ENCODE measurements at places on chromosomes 5 and 9.

GRCh38 chr5:58259685-58260152 is 200.2 kb downstream of the PLK2 start:
- no peak for DNase-seq

DNA sequence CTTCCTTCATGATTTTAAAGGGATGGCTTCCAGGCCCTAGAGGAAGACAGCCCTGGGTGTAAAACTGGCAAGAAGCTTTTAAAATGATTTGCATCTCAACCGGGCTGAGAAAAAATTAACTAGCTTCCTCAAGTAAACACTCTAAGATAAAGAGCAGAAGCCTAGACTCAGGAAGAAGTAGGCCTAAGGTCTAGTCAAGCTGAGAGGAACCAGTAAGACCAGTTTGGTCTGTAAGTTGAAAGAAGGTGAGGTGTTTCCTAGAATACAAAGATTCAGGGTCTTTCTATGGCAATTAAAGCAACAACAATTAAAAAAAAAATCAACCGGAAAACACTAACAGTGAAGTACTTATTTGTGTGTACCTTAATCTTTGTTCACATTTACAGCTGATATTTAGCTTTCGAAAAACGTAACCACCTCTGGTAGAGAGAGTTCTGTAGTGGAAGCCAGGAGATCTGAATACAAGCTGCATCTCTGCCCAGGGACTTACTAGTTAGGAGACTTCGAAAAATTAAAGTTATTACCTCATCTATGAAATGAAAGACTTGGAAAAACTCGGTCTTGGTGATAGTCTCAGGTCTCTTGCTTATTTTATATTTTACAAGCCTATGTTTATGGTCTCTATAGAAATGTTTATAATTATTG is 75.7 kb downstream of the TUSC1 start:
- no peak for DNase-seq

DNA sequence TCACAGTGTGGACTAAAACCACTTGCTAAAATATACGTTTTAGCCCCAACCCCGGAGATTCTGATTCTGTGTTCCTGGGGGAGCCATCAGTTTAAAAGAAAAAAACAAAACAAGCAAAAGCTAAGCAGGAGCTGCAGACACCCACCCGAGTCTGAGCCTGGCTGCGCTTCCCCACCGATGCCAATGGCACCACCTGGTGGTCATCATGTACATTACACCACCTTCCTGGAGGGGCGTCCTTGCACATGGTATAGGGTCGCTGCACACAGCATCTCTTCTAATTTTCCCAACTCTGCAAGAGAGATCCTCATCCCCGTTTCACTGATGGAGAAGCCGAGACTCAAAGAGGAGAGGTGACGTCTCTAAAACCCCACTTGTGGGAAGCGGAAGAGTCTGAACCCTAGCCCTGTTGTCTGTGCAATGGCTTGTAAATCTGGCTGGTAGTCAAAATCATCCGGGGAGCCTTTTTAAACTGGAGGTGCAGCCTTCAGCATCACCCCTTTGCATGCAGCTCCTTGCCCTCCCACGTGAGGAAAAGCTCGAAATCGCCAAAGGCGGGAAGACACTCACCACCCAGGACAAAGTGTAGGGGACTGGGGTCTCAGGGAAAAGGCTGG is 23.1 kb upstream of the CNOT6 start:
- DNase-seq: peak; percentile 29

DNA sequence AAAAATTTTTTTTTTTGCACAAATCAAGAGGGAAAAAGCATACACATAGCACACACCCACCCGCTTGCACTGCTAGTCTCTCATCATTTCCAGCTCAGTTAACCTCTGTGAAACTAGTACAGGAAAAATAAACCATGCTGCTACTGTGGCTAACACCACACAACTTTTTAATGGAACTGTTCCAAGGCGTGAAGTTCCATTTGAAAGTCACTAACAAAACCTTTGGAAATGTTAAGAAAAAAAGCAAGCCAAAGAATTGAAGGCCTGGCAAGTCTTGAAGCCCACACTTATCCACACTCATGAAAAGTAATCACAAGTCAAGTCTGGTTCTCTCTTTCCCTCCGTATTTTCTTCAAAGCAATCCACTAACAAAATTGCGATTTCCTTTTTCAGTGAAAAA is 116.3 kb downstream of the FANCC start:
- DNase-seq: no peak

GRCh38 chr9:114925672-114926071 is 4.7 kb downstream of the TNFSF8 start:
- DNase-seq: no peak

- no peak for DNase-seq
Measured at GRCh38 chr9:121634329-121635261, 16.8 kb upstream of the DAB2IP start.

DNA sequence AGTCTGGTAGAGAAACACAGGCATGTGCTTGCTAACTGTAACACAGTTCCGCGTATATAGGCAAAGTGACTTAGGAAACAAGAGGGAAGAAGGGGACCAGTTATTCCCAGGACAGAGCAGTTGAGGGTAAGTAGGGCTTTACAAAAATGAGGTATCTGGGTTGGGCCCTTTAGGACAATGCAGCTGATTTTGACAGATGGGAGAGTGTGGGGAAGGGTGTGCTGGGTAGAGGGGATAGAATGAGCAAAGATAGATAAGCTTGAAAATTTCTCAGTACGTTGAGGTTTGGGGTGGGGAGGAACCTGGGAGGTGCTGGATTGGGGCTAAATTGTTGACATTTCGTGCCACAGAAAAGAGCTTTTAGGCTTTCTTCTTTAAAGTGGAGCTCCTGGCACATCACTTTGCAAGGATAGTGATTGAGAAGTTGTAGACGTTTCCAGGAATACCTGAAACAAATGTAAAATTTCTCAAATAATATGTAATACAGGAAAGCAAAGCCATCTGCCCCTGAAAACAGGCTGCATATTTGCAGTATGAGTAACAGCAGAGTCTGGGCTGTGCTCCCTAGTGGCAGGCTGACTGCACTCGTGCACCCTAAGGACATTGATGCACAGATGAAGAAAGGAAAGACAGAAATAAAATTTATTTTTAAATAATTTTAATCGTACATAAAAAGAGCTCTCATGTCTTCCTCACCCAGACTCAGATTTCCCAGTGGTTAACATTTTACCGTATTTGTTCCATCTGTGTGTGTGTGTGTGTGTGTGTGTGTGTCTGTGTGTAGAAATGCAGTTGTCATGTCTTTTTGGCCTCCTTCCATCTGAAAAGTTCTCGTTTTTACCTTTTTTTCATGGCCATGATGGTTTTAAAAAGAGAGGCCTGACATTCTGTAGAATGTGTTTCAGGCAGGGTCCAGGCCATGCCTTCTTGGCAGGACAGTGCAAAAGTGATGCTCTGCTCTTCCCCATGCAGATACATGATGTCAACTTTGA is 144.9 kb upstream of the DMRT1 start:
- no peak for DNase-seq

GRCh38 chr9:120544441-120544840 is 35.5 kb downstream of the CDK5RAP2 start:
- no peak for DNase-seq

DNA sequence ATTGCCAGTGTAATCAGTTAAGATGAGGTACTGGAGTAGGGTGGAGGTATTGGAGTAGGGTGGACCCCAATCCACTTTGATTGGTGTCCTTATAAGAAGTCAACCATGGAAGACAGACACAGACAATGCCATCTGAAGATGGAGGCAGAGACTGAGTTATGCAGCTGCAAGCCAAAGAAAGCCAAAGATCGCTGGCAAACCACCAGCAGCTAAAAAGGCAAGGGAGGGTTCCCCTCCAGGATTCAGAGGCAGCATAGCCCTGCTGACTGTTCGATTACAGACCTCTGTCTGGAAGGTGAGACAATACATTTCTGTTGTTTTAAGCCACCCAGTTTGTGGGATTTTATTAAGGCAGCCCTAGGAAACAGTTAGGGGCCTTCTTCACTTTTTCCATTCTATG is 30.5 kb upstream of the CKMT2 start:
- DNase-seq: no peak

DNA sequence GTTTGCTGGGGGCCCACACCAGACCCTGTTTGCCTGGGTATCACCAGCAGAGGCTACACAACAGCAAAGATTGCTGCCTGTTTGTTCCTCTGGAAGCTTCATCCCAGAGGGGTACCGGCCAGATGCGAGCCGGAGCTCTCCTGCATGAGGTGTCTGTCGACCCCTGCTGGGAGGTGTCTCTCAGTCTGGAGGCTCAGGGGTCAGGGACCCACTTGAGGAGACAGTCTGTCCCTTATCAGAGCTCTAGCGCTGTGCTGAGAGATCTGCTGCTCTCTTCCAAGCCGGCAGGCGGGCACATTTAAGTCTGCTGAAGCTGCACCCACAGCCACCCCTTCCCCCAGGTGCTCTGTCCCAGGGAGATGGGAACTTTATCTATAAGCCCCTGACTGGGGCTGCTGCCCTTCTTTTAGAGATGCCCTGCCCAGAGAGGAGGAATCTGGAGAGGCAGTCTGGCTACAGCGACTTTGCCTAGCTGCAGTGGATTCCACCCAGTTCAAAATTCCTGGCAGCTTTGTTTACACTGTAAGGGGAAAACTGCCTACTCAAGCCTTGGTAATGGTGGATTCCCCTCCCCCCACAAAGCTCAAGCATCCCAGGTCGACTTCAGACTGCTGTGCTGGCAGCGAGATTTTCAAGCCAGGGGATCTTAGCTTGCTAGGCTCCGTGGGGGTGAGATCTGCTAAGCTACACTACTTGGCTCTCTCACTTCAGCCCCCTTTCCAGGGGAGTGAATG is 206.0 kb upstream of the TLX3 start:
- no peak for DNase-seq

DNA sequence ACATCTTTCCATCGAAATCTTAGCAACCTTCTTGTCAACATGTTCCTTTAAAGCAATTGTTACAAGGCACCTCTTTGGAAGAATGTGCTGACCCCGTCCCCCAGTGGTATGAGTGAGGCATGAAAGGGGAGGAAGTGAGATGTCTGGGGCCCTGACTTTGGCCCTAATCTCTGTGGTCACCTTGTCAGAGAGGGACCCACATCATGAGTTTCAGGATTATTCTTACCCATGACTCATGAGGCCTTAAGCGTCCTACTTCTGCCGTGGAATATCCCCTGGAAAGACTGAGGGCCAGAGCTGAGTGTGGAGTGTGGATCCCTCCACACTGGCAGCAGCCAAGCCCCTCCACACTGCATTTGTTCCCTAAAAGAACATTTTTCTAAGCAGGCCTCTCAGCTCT is 81.2 kb downstream of the FSTL4 start:
- no peak for DNase-seq
